ENCODE measurements at places on chromosomes 2 and 18. TPM values are rescaled to one million over a fixed set of nuclear protein-coding genes. Genes with fewer than 3 reads are reported as not detected.

Gene CYS1
- 1.3 TPM for total RNA-seq

GRCh38 chr2:197838036-197838435 lies 33.6 kb downstream of the PLCL1 start:
- no peaks in the 10 kb centered on the region for H3K4me1 ChIP-seq
- no peaks in the 10 kb centered on the region for H3K27me3 ChIP-seq
- peak overlapping the region; percentile 31 for H3K27ac ChIP-seq
- no peaks in the 10 kb centered on the region for H3K36me3 ChIP-seq

- H3K27ac ChIP-seq = no peak overlapping the region
Observed at GRCh38 chr2:85504778-85505261, 34.1 kb upstream of the MAT2A start.

Gene GCG
- total RNA-seq = not detected

Gene CCDC85A
- total RNA-seq = 0.17 TPM

DNA sequence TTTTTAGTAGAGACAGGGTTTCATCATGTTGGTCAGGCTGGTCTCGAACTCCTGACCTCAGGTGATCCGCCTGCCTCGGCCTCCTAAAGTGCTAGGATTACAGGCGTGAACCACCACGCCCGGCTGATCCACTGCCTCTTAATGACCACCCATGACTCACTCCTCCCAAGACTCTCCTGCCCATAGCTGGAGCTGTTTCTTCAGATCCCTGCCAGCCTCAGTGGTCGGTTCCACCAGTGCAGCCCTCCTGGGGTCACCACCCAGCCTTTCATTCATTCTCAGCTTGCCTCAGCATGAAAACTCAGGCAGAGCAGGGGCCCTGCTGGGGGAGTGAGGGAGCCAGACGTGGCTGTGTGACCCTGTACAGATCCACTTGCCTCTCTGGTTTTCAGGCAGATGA lies 12.5 kb downstream of the KCNIP3 start:
- peaks cover 17% of the 10 kb centered on the region for H3K4me1 ChIP-seq
- H3K4me3 ChIP-seq = no peak overlapping the region

Gene CD207
- not detected for total RNA-seq

GRCh38 chr2:128628206-128628605 lies 309.5 kb upstream of the HS6ST1 start:
- H3K4me3 ChIP-seq = no peak overlapping the region
- H3K4me1 ChIP-seq = no peaks in the 10 kb centered on the region
- H3K36me3 ChIP-seq = no peaks in the 10 kb centered on the region
- no peak for DNase-seq
- H3K27ac ChIP-seq = no peak overlapping the region
- no peaks in the 10 kb centered on the region for H3K27me3 ChIP-seq

DNA sequence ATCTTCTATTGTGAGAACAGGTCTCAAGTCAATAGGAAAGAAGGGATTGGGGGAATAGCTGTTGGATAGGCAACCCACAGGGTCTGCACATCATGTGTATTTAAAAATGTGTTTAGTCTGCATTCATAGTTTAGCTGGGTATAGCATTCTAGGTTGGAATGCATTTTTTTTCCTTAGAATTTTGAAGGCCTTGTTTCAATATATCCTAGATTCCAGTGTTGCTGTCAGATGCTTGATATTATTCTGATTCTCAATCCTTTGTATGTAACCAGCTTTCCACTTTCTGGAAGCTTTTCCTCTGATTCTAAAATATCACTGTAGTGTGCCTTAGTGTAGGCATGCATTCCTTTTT lies 9.0 kb upstream of the ATP8B1 start:
- H3K27me3 ChIP-seq = no peaks in the 10 kb centered on the region
- H3K4me1 ChIP-seq = no peaks in the 10 kb centered on the region
- H3K27ac ChIP-seq = no peak overlapping the region
- H3K4me3 ChIP-seq = no peak overlapping the region
- no peaks in the 10 kb centered on the region for H3K36me3 ChIP-seq
- DNase-seq = no peak

- no peak overlapping the region for H3K27ac ChIP-seq
- H3K27me3 ChIP-seq = no peaks in the 10 kb centered on the region
- H3K4me3 ChIP-seq = no peak overlapping the region
- H3K4me1 ChIP-seq = no peaks in the 10 kb centered on the region
- no peaks in the 10 kb centered on the region for H3K36me3 ChIP-seq
- DNase-seq = no peak
Observed at GRCh38 chr2:152078662-152079061, 20.2 kb downstream of the CACNB4 start.
